ENCODE measurements at places on chromosomes 11 and 22. TPM values are rescaled to one million over a fixed set of nuclear protein-coding genes. Genes with fewer than 3 reads are reported as not detected.

Gene MRGPRF
- polyA plus RNA-seq = not detected

Gene OR51B5
- polyA plus RNA-seq = not detected

Gene OPCML
- not detected for polyA plus RNA-seq

Gene RASSF10
- not detected for polyA plus RNA-seq

Gene PDE3B
- 5.5 TPM for polyA plus RNA-seq

Gene MED17
- 25.8 TPM for polyA plus RNA-seq

Gene FAM118A
- polyA plus RNA-seq = 24.0 TPM

Gene SYT13
- not detected for polyA plus RNA-seq

Gene PGA5
- polyA plus RNA-seq = not detected

Gene INSC
- 0.31 TPM for polyA plus RNA-seq

Gene VPREB1
- 1.4 TPM for polyA plus RNA-seq

Gene LMNTD2
- polyA plus RNA-seq = 3.8 TPM

Gene GLYAT
- polyA plus RNA-seq = not detected

Gene JAM3
- polyA plus RNA-seq = 17.6 TPM

Gene MFNG
- polyA plus RNA-seq = 212 TPM

Gene MMP27
- polyA plus RNA-seq = not detected

Gene ZNF280B
- 3.8 TPM for polyA plus RNA-seq

Gene CCDC15
- polyA plus RNA-seq = 0.79 TPM

Gene FIBIN
- polyA plus RNA-seq = not detected

Gene TRIM49C
- polyA plus RNA-seq = not detected

Gene BAIAP2L2
- polyA plus RNA-seq = not detected

Gene FXYD2
- polyA plus RNA-seq = not detected

Gene TMEM132A
- 0.26 TPM for polyA plus RNA-seq

Gene FGF4
- not detected for polyA plus RNA-seq

Gene GGTLC2
- polyA plus RNA-seq = not detected

Gene SLC1A2
- not detected for polyA plus RNA-seq

Gene ANKRD42
- 6.0 TPM for polyA plus RNA-seq

Gene NDUFA6
- polyA plus RNA-seq = 121 TPM

Gene APOBEC3C
- polyA plus RNA-seq = 268 TPM
